ENCODE measurements at places on chromosomes 16 and 17. TPM values are rescaled to one million over a fixed set of nuclear protein-coding genes. Genes with fewer than 3 reads are reported as not detected.

LRRC36 gene
- 0.46 TPM for total RNA-seq

WIPF2 gene
- total RNA-seq = 34.3 TPM

DNA sequence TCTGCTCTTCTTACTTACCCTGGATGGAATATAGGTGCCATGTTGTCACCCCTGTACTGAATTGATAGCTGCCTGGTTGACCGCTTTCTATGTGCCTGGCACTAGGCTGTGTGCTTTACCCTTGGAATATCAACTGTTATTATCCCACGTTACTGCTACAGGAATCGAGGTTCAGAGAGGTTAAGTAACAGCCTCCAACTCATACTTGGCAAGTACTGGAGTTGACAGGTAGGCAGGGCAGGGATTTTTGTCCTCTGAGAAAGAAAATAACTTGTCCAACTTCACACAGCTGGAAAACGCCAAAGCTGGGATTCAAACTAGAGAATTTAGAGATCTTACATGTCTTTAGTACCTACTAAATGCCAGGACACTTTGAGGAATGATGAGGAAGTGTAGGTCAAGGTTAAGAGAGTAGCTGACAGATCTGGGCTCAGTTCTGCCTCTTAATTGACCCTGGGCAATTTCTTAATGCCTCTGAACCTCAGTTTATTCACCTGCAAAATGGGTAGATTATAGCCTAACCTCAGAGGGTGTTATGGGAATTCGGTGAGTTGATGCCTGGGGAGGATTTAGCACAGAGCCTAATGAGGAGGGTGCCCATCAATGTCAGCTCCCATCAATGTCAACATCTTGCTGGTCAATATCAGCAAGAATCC is 25.8 kb downstream of the ITPRIPL2 start:
- DNase-seq = no peak

- DNase-seq = no peak
Observed at GRCh38 chr16:19655242-19655777, 62.7 kb downstream of the KNOP1 start.

GRCh38 chr17:45336390-45337182 is 19.8 kb upstream of the MAP3K14 start:
- DNase-seq = no peak

Data from uterus (tissue), 4 donors.